ENCODE measurements at places on chromosomes 3 and 15.

- no peak for DNase-seq
Measured at GRCh38 chr15:26235864-26236263, 372.7 kb upstream of the ATP10A start.

DNA sequence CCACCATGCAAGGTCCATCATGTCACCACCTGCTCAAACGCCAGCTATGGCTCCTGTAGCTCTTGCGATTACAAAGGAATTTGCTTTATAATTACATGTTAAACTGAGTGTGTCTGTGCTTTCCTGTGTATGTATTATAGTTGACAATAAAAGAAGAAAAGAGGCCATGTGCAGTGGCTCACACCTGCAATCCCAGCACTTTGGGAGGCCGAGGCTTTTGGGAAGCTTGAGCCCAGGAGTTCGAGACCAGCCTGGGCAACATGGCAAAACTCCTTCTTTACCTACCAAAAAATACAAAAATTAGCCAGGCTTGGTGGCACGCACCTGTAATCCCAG is 27.0 kb downstream of the ATRIP start:
- DNase-seq = no peak

GRCh38 chr3:192011137-192011536 is 550.2 kb downstream of the PYDC2 start:
- no peak for DNase-seq

DNA sequence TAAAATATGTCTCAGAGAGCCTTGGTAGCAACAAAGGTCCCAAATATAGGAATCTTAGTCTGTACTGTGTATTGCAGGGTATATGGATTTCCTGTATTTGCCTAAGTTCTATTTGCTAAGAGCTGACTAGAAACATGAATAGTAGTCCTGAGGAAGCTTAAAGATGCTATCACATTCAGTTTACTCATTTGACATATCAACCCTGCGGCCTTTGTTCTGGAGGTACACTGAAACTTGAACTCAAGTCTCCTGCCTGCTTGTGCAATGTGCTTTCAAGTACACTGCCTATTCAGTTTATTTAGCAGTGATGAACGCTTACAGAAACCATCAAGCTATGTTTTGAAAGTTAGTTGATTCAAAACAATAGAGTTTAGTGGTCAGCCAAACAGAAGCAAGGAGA is 21.1 kb downstream of the IL1RAP start:
- DNase-seq = no peak

DNA sequence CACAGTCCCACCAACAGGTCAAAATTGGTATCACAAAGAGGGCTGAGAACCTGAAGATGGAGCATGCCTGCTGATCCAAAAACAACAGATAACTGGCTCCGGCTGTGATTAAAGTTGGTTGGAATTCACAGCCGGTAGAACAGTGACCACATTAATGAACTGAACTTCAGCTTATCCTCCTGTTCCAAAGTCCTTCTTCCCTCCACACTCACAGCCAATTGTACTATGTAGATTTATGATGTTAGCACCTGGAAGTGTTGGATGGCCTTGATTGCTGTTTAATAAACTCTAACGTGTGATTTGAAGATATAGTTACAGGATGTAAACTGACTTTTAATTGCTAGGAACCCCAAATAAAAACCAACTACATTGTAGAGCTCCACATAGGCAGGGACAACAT is 367.3 kb upstream of the FRG2C start:
- DNase-seq = no peak

DNA sequence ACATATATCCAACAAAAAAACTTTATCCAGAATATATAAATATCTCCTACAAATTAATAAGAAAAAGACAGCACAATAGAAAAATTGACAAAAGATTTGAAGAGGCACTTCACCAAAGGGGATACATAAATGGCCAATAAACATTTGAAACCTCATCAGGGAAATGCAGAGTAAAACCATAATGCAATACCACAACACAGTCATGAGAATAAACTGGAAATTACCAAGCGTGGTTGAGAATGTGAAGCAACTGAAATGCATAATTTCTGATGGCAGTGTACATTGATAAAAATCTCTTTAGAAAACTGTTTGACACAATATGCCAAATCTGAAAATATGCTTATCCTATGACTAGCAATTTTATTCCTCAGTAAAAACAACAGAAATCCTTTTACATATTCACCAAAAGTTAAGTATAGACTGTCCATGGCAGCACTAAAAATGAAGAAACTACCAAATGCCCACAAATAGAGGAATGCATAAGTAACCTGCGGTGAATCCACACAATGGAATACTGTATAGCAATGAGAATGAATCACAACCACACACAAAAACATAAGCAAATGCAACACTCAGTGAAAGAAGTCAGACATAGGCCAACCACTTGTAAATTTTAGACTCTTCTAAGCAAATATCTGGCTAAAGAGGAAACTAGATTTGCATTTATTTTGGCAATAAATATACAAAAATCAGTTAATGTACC is 7.9 kb downstream of the LYZL4 start:
- DNase-seq = no peak

DNA sequence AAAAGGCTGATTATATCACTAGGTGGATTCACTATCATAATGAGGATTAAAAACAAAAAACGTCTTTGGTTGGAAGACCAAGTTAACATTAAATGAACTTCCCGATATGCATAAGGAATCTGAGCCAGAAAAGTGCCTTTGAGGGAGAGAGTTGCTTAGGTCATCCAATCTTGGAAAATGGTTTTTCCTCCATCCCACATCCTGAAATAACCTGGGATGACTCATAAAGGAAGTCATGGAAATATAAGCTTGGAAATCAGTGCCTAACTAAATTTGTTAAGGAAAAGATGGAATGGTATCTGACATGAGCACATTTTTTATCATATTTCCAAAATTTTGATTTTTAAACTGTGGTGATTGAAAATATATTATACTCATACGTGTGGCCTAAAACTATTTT is 66.0 kb downstream of the KBTBD8 start:
- DNase-seq = no peak

DNA sequence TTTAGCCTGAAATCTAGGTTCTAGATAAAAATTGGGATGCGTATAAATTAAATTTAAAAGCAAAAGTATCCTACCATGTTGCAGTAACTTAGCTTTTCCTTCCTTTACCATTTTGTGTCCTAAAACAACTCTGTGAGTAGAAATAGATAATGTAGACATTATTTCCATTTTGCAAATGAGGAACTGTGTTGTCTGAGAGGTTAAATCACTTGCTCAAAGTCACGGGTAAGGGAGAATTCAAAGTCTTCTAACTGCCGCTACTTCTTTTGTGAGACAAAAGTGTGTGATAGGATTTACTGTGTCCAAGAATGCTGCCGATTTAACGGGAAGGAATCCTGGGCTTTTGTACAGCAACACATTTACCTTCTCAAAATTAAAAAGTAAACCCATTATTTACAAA is 40.7 kb downstream of the MYO1E start:
- no peak for DNase-seq

GRCh38 chr3:38038447-38038911 is 529 bp upstream of the DLEC1 start:
- DNase-seq = peak; percentile 23

- DNase-seq = peak; percentile 48
Measured at GRCh38 chr15:67049351-67050044, 15.9 kb upstream of the SMAD3 start.

DNA sequence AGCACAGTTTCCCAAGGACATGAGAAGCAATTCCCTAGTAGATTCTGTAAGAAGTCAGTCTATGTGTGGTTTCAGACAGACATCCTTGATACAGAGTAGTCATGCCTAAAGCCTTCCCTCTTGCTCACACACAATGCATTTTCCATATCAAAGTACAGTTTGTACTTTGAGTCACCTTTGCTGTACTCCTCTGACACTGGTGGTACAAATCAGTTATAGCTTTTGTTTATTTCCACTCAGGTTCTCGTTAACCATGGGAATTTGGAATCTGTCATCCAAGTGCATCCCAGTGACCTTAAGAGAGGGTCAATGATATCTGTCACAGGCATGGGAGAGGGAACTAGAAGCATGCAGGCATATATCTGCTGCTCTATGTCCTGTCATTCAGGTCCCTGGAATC is 3.6 kb upstream of the GNB4 start:
- no peak for DNase-seq

DNA sequence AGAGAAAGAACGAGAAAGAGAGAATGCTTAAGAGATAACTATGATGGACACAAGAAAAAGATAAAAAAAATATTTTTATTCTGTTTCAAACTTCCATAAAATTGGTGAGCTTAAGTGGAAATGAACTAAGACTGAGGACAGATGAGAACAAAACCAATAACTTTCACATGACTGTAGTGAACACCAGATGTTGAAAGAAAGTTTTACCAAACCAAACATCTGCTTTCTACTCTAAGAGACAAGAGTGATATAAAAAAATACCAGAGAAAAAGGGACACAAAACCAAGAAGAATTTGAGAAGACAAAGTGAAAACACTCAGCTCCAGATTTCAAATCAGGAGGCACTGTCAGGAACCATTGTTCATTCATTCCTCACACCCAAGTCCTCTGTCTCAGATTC is 147.9 kb downstream of the IMPG2 start:
- no peak for DNase-seq

DNA sequence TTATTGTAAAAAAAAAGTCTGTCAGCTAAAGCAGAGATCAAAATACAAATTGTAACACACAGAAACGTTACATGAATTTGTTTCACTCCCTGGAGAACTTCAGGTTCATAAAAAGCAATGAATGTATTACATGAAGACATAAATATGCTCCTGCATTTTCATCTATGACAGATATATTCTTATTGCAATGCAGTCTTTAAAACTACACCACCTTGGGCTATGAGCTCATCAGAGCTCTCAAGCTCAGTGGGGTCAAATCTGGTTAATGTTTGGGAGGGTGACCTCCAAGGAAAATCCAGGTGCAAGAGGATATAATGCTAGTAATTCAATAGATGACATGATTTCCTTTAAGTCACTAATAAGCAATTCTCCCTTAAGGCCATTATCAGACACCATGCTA is 606.8 kb downstream of the EPHA3 start:
- DNase-seq = no peak

GRCh38 chr15:92629975-92630626 is 25.5 kb downstream of the FAM174B start:
- no peak for DNase-seq

GRCh38 chr3:123716411-123716810 is 131.6 kb upstream of the HACD2 start:
- no peak for DNase-seq

DNA sequence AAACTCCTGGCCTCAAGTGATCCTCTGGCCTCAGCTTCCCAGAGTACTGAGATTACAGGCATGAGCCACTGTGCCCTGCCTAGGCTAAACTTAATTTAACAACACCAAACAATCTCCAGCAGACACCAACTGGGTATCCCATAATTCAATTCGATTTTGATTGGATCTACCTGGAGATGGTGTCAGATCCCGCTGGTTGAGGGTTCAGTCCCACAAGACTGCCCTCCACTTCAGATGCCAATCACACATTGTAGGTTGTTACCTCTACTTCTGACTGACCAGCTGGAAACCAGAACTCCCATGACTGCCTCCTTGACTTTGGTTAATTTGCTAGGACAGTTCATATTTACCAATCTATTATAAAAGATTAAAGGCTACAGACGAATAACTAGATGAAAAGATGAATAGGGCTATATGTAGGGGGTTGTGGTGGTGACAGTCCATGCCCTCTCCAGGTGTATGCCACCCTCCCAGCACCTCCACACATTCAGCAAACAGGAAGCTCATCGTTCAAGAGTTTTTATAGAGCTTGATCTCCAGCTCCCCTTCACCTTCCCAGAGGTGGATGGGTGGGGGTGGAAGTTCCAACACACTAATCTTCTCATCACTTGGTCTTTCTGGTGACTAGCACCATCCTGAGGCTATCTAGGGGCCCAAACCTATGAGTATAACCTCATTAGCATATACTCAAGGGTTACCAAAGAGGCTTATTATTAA is 9.3 kb downstream of the B2M start:
- DNase-seq = peak; percentile 57

GRCh38 chr15:69749274-69749673 is 296.7 kb downstream of the RPLP1 start:
- no peak for DNase-seq

DNA sequence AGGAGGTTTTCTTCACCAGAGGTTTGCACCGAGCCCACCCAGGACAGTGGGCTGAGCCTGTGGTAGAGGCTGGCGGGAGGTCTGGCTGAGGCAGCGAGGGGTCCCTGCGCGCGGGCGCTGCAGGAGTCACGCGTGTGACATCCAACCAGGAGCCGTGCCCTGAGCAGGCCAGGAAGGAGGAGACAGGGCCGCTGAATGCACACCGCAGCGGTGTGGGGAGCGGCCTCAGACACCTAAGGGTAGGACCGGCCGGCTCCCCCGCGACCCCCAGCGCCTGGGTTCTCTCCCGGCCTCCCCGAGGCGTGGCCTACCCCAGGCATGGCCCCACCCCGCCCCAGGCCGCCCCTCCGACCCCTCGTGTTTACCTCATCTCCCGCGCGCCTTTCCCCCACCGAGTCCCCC is 412 bp downstream of the SLC41A3 start:
- no peak for DNase-seq

GRCh38 chr3:132164469-132165092 is 129.8 kb upstream of the CPNE4 start:
- no peak for DNase-seq

DNA sequence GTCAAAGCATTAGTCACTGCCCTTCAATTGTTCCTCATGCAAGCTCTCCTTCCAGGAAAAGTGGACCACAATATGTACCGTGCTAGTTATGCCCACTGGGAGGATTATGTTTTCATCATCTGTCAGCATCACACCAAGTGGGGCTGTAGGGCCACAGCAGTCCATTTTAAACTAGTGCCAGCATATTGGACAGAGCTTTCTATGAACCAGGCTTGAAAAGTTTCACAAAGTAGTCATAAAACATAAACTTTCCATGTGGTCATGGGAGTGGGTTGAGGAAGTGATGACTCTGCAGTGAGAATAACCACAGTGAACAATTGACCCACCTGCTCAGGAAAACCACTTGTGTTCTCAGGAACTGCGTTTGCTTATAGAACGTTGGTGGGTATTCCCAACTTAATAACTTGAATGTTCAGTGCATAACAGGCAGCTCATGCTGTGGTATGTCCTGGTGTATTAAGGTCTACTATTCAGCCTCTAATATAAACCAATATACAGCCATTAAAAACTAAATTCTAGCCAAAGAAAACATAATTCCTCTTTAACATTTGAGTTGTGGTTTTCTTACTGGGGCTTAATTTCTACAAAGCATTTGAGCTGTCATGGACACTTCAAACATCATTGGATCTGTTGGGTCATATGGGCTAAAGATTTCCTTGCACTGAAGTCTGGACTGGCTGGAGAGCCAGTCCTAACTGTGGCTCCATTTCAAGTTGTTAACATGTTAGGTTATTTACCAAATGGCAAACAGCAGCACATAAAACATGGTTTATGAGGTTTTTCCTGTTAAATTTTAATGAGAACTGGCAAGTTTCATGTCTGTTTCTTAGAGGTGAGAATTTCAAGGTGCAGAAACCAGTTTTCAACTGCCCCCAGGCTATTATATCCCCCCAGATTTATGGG is 274.1 kb downstream of the OTOL1 start:
- peak; percentile 37 for DNase-seq

GRCh38 chr15:33095641-33096040 is 98.9 kb downstream of the FMN1 start:
- DNase-seq = peak; percentile 44
